Activated T-cell treated with anti-CD3 and anti-CD28 coated beads, Interleukin-2, amount 50 U/mL, for 1 hour (primary cell): ENCODE measurements at places on chromosomes 16 and 17.

- no peak for DNase-seq
Measured at GRCh38 chr16:19463468-19464315, 46.0 kb downstream of the TMC5 start.

DNA sequence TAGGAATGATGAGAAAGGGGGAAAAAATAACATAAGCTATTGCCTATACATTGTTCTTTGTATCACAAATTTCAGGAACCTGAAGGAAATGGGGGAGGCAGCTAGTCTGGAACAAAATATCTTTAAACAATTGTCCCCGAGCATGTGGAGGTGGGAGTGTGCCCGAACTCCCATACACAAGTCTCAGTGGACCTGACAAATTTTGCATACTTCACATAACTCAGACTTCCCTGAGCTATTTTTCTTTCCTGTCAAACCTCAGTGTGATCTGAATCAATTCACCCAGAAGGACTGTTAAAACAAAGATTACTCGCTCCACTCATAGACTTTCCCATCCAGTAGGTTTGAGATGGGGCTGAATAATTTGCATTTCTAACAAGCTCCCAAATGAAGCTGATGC lies 1.6 kb upstream of the XPO6 start:
- no peak for DNase-seq

DNA sequence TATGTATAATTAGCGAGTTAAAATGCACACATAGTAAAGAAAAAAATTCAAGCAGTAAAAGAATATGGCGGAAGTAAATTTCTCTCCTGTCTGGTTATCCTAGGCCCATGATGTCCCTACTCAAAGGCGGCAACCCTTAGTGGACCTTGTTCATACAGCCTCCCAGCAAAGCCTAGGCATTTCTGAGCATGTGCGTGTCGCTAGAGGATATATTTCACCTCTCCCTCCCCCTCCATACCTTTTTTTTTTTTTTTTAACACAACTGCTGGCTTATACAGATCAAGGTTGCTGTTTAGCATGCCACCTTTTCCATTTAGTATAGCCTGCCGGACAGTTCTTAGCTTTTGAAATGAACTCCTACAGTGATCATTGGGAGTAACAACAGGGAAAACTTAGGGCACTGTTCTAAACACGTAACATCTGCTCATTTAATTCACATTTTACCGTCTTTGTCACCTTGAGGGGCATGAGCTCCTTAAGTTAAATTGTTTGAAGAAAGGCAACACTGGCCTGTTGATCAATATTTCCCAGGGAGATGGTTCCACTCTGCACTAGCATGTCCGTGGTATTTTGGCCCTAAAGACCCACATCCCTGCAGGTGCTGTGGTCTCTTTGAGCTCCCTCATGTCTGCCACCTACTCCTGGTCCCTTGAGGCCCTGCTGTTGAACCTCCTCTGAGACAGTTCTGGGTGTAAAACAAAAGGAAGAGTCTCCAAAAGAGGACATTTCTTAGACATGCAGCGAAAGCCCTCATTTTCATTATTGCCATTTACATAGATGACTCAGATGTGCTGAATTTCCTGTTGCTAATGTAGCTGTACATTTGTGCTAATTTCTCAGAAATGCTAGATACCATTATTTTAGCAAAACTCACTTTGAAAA lies 4.1 kb upstream of the TNFRSF13B start:
- no peak for DNase-seq

DNA sequence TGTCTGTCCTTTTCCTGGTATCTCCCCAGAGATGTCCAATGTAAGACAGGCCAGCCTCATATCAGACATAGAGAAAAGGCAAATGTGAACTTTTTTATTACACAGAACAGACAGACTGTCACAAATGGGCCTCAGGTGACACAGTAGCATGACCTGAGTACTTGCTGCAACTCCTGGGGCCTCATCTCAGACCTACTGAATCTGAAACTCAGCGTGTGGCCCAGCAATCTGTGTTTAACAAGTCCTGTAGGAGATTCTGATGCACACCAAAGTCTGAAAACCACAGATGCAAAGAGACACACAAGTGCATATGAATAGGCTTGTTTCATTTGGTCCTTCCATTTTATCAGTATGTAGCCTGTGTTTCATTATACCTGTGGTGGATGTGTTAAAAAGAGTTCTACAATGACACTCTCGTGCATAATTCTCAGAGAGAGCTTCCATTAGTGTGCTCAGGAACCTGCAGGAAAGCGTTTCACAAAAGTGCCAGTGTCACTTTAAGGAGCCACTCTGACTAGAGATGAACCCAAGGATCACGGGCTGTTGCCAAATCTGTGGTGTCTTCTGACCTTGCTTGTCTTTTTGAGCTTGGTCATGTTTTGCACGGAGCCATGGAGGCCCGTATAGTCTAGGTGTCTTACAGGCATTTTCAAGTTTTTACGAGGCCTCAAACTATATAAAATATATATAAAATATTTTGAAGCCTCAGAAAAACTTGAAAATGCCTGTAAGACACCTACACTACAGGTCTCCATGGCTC lies 33.8 kb upstream of the NF1 start:
- DNase-seq, result no peak

- DNase-seq, result no peak
Measured at GRCh38 chr17:28042721-28043291, 329 bp downstream of the NLK start.

DNA sequence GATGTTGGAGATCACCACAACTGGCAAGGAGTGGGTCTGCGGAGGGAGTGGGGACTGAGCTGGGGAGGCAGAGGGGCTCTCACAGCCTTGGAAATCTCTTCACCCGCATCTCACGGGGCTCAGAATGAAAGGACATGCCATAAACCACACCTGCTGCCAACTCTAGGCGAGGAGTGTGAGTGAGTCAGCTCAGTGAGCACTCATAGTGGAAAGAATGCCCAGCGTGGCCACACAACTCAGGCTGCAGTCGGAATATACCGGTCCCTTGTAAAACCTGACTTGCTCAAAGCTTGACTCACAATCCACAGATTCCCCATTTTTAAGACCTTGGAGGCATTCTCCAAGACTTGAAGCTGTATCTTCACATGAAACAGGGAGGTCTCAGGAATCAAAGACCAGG lies 36.7 kb downstream of the STAT5A start:
- DNase-seq, result no peak

DNA sequence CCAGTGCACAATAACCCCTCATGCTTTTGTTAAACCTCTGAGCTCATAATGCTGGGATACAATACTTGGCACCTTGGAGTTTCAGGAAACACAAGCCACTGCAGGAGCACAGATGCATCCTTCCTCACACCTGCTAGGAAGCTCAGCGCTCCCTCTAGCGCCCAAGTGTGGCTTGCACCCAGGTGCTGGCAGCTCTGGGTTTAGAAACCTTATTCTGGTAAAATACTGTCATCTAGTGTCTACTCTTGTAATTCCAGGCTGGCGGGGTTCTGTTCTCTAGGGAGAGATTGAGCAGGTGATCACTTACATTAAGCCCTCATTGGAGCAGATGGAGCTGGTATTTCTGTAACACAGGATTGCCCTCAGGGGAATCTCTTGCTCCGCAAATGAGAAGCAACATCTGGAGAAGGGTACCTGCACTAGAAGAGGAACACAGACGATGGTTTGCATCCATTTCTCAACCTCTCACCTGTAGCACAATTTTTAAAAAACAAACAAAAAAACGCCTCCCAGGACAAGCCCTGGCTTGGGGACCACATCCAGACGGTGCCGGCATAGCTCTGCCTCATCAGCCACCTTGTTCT lies 1.5 kb downstream of the CCL1 start:
- DNase-seq, result peak; percentile 55

DNA sequence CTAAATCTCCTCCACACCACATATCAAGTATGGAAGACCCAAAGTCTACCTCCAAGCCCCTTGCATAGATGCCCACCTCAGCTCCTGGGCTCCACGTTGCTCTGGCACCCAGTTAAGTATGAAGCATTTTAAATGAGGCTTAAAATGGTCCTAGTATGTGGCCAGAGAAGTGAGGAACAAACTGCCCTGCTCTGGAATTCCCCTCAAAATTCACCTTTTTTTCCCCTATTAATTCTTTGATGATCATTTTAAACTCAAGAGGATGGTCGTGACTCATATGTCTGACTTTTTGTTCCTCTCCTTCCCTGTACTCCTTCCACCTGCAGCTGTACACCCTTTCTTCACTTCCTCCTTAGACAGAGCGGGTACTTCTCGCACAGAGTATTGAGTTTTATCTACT lies 234.5 kb upstream of the MYOCD start:
- no peak for DNase-seq

DNA sequence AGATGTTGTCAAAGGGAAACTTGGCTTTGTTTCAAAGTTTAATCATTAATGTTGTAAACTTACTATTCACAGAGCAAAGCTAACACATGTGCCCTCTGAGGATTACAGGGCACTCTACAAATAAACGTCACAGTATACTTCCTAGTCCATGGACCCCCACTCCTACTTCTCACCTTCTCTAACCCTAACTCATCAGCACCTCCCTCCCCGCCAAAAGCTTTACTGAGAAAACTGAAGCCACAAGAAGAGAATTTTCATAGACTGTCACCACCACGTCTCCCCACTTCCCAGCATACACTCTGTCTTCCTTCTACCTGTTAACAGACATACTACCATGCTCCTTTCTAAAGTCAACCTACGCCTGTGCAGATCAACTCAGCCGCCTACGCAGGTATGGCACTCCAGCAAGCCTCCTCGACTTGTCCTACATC lies 29.0 kb downstream of the HELZ start:
- no peak for DNase-seq

- DNase-seq, result no peak
Measured at GRCh38 chr17:8277317-8277716, 11.2 kb upstream of the RANGRF start.

DNA sequence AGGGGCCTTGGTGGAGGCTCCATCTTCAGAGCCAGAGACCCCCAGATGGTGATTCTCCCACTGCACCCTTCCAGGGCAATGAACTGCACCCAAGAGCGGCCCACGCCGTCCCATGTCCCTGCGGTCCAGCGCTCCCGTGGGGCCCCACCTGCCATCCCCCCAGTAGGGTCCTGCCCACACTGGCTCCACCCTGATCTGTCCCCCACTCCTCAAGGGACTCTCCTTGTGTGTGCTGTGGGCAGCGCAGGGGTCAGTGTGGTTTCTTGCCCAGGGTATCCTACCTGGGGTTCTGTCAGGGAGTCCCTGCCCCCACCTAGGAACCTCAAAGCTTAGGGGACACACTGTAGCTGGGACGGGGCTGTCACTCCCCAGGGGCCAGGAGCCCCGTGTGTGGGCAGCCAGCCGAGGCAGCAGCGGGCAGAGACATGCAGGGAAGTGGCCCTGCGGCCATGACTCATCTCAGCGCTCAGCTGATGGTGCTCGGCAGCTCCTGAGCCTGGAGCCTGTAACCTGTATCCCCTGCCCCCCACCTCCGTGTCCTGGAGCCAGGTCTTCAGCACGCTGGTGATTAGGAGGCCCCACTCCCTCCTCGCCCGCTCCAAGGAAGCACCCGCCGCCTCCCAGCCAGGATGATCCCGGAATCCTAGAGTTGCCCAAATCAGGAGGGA lies 35.7 kb upstream of the SSTR5 start:
- no peak for DNase-seq

- DNase-seq, result no peak
Measured at GRCh38 chr17:16945663-16946218, 26.2 kb downstream of the TNFRSF13B start.

DNA sequence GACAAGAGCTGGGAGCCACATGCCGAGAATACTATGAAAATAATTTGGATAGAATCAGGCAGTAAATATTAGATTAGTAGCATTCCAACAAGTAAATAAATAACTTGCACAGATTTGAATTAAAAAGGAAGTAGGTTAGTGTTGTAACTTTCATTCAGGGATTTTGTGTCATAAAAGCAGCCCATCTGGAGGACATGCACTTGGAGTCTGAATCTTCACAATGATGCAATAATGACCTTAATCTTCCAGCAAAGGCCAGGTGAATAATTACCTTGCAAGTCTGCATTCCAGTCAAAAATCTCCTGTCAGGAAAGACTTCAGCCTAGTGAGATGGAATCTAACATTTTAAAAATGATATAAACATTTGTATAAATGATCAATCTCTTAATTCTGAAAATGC lies 518.1 kb downstream of the KCNJ2 start:
- no peak for DNase-seq

DNA sequence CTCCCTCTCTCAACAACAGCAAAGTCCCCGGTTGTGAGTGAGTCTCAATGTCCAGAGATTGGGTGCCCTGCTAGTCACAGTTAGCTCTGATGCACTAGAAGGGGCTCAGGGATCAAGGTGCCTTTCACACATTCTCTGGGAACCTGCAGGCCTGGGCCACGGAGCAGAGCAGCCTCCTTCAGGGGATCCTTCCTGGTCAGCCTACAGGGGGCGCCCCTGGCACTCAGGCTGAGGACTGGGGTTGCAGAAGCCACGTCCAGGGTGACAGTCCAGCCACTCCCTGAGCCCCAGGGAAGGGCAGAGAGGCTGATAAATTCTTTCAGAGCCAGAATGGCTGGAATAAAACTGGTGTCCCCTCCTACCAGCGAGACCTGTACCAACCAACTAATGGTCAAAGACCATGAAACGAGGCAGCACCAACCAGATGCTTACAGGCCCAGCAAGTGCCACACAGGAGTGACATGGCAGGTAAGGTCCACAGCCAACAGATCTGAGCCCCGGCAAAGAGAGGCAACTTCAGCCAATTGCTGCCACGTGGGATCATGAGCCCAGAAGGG lies 43.5 kb downstream of the ST3GAL2 start:
- DNase-seq, result peak; percentile 65

DNA sequence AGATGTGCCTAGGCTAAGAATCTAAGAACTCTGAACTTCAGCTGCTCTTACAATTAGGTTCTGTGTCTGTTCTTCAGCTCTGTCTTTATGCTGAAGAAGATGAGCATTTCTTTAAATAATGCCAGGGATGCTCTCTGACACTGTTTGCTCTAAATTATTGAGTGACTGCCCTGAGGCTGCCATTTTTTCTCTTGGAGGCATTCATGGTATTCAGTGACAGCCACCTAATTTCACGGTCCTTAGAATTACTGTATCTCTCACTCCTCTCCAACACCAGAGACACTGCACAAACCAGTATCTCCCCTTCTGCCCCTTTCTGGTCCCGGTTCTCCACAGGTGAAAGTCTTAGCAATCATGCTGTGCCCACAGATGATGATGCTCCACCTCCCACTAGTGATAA lies 123.6 kb upstream of the MPHOSPH6 start:
- DNase-seq, result no peak
